ENCODE measurements at places on chromosomes 7 and 10.

- DNase-seq: no peak
These were observed 435.4 kb downstream of the SUGCT start for GRCh38 chr7:40570223-40570622.

GRCh38 chr7:110609336-110609735 is 481.6 kb upstream of the LRRN3 start:
- no peak for DNase-seq

DNA sequence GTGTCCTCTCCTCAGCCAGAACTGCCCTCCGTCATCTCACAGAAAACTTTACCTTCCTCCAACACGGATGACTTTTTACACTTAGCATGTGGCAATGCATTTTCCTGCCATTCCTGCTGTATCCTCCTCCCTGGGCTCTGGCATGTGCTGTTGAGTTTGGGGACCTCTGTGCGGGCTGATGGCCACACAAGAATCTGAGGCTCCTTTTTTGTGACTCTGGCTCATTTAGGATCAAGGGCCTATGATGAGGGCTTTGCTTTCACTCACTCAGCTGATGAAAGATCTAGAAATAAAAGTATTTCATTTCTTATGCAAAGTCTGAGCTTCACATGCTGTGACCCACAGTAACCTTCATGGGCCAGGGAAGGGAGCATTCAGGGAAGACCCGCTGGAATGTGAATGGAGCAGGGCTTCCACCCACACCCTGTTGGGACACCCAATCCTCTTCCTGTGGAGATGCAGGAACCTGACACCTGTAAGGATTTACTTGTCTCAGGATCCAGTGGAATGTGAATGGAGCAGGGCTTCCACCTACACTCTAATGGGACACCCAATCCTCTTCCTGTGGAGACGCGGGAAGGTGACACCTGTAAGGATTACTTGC is 500.3 kb upstream of the MKI67 start:
- DNase-seq: no peak

GRCh38 chr10:26969145-26969926 is 108.6 kb upstream of the ABI1 start:
- DNase-seq: no peak

DNA sequence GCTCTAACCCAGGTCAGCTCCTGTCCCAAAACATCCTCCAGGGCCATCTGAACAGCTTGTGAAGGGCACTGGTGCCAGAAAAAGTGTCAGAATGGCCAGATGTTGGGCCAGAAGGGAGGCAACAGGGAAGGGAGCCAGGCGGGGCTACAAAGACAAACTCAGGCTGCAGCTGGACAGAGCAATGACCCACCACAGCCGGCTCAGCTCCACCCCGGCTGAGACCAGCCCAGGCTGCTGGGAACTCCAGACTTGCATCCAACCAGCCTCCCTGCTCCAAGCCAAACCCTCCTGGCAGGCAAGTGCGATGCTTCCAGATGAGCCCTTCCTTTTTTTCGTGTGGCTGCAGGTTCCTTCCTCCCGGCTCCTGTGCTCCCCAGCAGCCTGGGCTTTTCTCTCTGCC is 466.9 kb downstream of the PTPRN2 start:
- no peak for DNase-seq

DNA sequence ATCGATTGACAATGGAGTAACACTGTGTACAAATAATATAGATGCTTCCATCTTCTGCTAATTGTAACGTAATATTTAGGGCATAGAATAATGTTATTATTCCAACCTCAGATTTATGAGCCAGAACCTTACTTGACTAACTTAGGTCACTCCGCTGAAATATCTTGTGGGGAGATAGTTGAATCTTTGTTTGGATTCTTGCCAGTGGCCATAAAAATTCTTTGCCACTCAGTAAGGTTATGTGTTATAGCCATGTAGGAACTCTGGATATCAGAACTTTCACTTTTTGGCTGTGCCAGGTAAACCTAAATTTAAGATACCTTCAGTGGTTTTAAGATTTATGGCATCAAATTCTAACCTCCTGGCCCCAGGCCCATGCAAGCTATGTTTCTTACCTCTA is 197.6 kb downstream of the WDR11 start:
- DNase-seq: no peak

- DNase-seq: no peak
These were observed 383.6 kb downstream of the GLRX3 start for GRCh38 chr10:130519791-130520190.

All from suppressor macrophage (primary cell).